ENCODE measurements at places on chromosomes 1 and 21.

DNA sequence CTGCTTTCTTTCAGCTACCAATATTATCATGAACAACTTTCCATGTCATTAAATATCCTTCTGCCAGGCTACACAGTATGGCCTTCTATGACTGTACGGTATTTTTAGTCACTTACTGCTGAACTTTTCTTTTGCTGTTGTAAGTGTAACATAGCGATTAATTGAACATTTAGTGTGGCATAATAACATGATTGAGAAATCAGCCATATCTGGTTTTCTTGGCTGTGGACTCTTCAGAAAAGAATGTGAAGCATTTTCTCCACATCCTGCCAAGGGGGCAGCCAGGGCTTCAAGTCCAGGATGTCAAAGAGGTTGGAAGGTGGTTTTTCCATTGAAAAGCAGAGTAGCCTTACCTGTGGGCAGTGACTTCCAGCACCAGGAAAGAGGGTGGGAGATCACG, 8.8 kb upstream of the AHCYL1 start:
- DNase-seq: no peak

GRCh38 chr1:175208773-175209492, 16.4 kb upstream of the KIAA0040 start:
- DNase-seq: no peak

- no peak for DNase-seq
Measured at GRCh38 chr1:30397576-30397975, 325.8 kb downstream of the MATN1 start.

DNA sequence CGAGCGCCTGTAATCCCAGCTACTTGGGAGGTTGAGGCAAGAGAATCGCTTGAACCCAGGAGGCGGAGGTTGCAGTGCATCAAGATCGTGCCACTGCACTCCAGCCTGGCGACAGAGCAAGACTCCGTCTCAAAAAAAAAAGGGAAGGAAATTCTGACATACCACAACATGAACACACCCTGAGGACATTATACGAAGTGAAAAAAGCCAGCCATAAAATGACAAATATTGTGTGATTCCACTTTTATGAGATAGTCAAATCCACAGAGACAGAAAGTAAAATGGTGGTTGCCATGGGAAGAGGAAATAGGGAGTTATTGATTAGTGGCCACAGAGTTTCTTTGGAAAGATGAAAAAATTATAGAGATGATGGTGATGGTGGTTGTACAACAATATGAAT, 41.7 kb downstream of the EVI5 start:
- DNase-seq: no peak

GRCh38 chr1:58919959-58920321, 136.1 kb upstream of the JUN start:
- no peak for DNase-seq

DNA sequence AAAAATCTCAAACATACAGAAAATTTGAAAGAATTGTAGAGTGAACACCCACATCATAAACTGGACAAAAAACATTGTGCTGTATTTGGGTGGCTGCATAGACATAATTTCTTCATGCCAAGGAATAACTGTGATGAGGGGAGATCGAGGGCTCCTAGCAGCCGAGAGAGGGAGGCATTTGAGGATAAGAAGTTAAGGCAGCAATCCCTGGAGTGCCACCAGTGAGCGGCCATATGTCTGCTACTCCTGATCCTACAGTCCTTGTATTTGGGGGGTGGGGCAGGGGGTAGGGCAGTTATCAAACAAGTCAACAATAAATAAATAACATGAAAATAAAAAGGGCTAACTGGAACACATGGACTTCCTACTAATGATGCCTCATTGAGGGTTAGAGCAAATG, 54.5 kb downstream of the ATP5PO start:
- DNase-seq: no peak

- no peak for DNase-seq
Measured at GRCh38 chr21:40985370-40985769, 138.4 kb upstream of the DSCAM start.

DNA sequence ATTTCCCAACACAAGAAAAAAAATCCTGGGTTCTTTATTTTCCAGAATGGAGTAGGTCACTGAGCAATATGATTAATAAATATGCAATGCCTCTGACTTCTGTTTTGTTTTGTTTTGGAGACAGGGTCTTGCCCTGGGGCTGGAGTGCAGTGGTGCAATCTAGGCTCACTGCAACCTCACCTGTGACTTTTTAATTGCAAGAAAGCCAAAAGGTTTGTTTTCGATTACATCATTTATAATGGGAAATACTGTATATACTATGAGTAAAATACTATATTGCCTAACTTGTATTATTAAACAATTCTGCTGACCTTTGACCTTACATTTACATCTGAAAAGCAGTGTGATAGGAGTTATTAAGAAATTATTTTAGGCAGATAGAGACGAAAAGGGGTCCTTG, 11.6 kb upstream of the CD46 start:
- DNase-seq: no peak
